ENCODE measurements at places on chromosomes 11 and 22. TPM values are rescaled to one million over a fixed set of nuclear protein-coding genes. Genes with fewer than 3 reads are reported as not detected.

Gene IL17REL
- total RNA-seq: under 0.01 TPM

- no peak for DNase-seq
These were observed 4.6 kb downstream of the OR4C45 start for GRCh38 chr11:50037251-50037650.

- DNase-seq: no peak
These were observed 1.6 kb upstream of the IZUMO1R start for GRCh38 chr11:94302776-94303175.

DNA sequence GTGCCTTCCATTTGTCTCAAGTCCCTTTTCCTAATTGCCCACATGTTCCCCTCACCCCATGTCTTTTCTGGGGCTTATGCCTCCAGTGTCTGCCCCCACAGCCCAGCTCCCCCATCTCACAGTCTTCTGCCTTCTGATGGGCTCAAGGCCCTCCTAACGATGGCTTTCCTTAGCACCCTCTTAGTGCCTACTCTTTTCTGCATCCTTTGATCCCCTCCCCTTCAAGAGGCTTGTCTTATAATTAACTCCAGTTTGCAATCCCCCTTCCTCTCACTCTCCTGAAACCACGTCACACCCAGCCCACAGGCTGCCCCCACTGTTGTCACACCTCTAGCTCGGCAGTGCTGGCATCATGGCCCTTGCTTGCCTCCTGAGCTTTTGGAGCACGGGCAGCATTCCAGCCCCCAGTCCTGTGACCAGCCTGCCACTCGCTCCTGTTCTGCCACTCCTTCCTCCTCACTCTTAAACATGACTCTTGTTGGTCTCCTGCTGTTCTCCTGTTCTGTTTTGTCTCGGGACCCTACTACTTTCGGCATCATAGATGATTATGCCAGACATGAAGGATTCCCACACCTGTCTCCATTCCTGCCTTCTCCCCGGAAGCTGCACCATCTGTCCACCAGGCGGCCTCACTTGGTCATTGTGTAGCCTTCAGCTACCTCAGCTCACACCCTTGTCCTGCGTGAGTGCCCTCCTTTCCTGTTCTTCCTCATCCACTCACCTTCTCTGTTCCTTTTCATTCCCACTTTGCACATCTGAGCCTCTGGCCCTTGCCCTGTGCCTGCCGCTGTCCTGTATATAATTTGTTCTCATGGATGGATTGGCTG is 26.1 kb downstream of the UBE2L3 start:
- no peak for DNase-seq

Gene HINFP
- total RNA-seq: 24.5 TPM
